ENCODE measurements at places on chromosomes 4 and X.
A peak's percentile ranks its signal among the peaks of the same experiment; 100 is the strongest.

DNA sequence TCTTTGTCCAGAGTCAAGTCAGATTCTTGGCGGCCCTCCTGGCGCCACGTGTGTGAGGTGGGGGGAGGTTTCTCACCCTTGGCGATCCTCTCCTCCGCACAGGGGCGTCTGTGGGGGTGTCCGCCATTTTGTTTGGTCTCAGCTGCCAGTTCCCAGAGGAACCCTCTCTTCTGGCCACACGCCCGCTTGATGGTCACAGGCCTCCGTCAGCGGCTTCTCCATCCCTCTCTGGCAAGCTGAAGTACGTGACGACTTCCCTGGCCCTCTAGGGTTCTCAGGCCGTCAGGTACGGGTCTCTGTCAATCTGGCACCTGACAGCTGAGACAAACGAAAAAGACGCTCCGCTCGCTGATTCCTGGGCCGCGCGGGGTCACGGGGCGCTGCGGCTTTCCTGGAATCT lies 272.6 kb downstream of the TRIML1 start:
- DNase-seq, result no peak

- no peak for DNase-seq
These were observed 13.2 kb upstream of the SH3TC1 start for GRCh38 chr4:8185930-8186329.

- DNase-seq, result no peak
These were observed 1272.1 kb downstream of the ARAP2 start for GRCh38 chr4:34972189-34972588.

- DNase-seq, result no peak
These were observed 75.7 kb downstream of the AGTR2 start for GRCh38 chrX:116246261-116246660.

GRCh38 chr4:119211867-119212233 lies 663 bp upstream of the USP53 start:
- no peak for DNase-seq

DNA sequence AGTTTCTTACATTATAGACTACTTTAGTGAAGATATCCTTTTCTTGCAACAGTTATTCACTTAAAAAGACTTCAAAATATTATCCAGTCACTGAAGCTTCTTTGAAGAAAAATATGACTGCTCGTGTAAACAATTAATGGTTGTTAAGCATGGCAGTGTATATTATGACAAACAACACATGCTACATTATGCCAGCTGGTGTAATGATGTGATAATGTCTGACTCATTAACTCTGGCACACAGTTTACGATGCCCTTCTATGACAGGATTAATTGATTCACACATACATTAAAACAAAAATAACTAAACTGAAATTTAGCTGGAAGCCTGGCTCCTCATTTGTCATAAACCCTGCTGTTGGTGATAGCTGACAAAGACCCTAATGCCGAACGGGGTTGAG lies 22.4 kb downstream of the GK2 start:
- no peak for DNase-seq

GRCh38 chr4:152099061-152099425 lies 338.2 kb upstream of the GATB start:
- no peak for DNase-seq

DNA sequence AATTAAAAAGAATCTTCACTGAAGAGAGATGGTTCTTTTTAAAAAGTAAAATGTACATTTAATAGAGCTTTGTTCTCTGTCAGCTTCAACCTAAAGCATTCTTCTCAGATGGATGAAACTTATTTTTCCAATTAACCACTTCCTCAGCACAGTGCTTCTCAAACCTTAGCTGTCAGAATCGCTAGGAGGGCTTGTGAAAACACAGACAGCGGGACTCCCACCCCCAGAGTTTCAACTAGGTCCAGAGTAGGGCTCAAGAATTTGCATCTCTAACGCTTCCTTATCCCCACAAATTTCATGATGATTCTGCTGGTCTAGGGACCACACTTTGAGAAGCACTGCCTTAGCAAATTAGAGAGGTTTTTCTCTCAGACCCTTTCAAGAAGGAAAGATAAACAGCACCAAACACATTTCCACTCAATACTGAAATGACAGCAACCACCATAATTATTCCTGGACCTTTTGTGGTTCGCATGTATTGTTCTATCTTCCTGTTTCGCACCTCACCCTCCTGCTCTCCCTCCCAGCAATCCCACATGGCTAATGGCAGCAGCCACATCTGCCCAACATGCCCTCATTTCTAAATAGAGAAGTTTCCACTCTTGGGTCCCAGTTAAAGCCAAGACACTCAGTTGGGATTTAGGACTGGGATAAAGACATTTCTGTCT lies 73.2 kb downstream of the ZNF827 start:
- DNase-seq, result no peak

GRCh38 chrX:133229361-133229760 lies 11.2 kb upstream of the TFDP3 start:
- DNase-seq, result no peak

- DNase-seq, result no peak
These were observed 8.6 kb upstream of the NKRF start for GRCh38 chrX:119614776-119615175.

- no peak for DNase-seq
These were observed 555.9 kb downstream of the PDHA2 start for GRCh38 chr4:96395747-96396146.

- no peak for DNase-seq
These were observed 198.9 kb upstream of the LDB2 start for GRCh38 chr4:17097362-17097761.

GRCh38 chr4:7717946-7718490 lies 221.6 kb downstream of the AFAP1 start:
- no peak for DNase-seq

DNA sequence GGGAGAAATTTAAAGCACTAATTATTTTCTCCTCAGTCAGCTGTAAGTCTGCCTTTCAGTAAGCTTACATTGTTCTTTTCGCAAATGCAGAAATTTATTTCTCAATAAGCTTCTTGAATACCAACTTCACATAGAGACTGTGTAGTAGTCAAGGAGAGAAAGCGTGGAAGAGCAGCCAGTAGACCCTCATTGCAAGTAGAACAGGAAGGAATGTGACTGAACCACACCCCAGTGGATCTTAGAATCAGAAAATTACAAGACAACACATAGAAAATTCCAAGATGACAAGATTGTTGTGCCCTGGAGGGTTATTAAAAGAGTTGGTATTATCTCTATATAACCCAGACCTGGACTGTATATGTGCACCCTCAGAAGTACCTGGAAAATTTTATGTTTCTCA lies 216.9 kb downstream of the RELL1 start:
- no peak for DNase-seq

- peak; percentile 7 for DNase-seq
These were observed 29.4 kb upstream of the OPHN1 start for GRCh38 chrX:68462653-68463052.

- no peak for DNase-seq
These were observed 260.5 kb downstream of the TMA16 start for GRCh38 chr4:163755013-163755412.

- no peak for DNase-seq
These were observed 106.2 kb upstream of the FAT1 start for GRCh38 chr4:186829740-186830449.

DNA sequence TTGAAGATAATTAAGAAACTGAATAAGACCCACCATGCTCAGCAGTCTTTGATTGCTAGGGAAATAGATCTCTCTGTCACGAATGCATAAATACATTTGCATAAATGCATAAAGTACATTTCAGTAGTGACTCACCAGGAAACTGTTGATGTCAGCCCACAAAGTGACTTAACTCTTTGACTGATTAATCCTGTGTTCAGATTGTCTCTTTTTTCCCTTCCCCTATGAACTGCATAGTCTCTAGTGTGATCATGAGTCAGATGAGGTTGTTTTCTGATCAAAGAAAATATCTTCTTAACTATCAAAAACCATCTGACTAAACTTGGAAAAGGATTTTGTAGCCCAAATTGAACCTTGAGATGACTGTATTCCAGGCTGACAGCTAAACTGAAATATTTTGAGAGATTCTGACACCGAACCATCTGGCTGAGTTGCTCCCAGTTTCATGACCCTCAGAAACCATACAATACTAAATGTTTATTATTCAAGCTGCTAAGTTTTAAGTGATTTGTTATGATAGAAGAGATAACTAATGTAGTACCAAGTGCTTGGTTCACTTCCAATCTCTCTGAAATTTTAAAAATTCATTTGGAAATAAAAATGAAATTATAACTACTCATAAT lies 1381.5 kb upstream of the AGA start:
- no peak for DNase-seq

- no peak for DNase-seq
These were observed 63.8 kb downstream of the SRPX start for GRCh38 chrX:38156838-38157237.

DNA sequence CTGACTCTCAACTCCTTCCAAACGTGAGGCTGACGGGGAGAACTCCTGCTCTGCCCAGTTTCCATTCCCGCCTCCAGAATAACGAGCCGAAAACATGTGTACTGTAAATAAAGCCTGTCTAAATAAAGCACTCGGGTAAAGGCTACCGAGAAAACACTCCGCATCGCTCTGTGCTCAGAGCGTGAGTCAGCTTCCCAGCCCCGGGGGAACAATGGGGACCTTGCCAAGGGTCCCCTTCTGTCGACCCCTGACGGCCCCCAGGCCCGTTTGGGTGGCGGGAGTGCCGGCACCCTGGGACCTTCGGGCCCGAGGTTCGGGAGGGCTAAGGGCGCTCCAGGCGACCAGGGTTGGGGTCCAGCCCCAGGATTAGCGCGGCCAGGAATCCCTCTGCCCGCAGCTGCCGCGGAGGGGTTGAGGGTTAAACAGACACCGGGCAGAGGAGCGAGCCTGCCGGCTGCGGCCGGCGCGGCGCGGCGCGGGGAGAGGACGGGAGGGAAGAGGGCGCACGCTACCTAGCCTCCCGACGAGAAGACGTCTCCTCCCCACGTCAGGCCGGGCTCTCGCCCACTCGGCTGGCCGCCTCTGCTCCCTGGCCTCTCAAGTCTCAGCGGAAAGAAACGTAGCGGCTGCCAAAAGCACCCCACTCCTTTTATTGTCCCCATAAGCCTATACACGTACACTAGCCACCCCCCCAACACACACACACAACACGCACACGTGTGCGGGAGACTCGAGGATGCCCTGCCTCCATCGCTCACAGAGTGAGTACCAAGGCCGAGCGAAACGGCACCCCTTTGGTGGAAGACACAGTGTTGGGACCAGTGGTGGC lies 85.5 kb downstream of the BCOR start:
- DNase-seq, result no peak

DNA sequence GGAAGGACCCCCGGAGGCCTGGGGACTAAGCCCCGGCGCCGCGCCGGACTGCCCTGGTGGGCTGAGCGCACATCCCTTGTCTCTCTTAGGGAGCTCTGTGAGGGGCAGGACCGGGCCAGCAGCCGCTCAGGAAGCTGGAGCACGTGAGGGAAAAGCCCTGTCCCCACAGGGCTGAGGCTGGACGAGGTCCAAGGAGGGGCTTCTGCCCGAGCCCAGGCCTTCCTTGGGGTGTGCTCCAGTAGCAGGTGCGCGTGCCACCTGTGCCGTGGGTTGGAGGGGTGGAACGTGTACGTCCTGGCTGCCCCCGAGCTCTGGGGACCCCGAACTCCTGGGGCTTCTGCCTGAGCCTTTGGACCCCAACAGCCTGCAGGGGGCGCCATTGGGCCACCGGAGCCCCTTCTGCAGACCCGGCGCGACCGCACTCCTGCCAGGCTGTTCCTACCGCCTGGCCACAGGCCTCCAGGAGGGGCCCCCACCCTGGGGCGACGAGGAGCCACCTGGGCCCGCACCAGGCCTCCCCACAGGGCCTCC lies 27.2 kb downstream of the TACC3 start:
- DNase-seq, result peak; percentile 96

GRCh38 chr4:48746608-48747362 lies 33.3 kb downstream of the FRYL start:
- no peak for DNase-seq

DNA sequence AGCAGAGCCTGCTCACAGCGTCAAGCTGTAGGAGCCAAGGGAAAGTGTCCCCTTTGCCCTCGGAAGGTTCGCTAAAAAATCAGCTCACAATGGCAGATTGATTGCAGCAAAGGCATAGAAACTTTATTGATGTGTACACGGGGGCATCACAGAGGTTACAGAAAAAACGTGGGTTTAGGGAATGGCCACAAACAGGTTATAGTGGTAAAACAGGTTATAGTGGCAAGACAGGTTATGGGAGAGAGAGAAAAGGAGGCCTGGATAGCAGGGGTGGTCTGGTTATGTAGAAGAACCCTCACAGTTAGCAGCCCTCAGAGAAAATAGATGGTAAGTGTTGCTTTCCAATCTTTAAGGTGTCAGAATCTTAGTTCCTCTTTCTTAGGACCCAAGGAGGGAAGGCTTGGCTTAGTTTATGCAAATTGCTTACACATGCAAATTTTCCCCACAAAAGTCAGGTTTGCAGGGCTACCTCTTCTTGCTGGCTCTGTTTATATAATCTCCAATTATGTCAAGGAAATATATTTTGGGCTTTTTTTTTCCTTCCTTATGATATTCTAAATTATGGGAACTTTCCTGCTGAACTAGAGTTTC lies 113.7 kb downstream of the BMP15 start:
- DNase-seq, result no peak

DNA sequence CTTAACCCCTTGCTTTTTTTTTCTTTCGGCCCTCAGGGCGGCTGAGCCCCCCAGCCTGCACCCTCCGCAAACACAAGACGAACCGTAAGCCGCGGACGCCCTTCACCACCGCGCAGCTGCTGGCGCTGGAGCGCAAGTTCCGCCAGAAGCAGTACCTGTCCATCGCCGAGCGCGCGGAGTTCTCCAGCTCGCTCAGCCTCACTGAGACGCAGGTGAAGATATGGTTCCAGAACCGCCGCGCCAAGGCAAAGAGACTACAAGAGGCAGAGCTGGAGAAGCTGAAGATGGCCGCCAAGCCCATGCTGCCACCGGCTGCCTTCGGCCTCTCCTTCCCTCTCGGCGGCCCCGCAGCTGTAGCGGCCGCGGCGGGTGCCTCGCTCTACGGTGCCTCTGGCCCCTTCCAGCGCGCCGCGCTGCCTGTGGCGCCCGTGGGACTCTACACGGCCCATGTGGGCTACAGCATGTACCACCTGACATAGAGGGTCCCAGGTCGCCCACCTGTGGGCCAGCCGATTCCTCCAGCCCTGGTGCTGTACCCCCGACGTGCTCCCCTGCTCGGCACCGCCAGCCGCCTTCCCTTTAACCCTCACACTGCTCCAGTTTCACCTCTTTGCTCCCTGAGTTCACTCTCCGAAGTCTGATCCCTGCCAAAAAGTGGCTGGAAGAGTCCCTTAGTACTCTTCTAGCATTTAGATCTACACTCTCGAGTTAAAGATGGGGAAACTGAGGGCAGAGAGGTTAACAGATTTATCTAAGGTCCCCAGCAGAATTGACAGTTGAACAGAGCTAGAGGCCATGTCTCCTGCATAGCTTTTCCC lies 3.4 kb downstream of the MSX1 start:
- no peak for DNase-seq

- DNase-seq, result no peak
These were observed 2.4 kb downstream of the ZNF41 start for GRCh38 chrX:47480576-47480975.

- no peak for DNase-seq
These were observed 194.2 kb upstream of the C1QTNF7 start for GRCh38 chr4:15233626-15234025.

Data from neural crest cell (in vitro differentiated cells).